Natural killer cell treated with Interleukin-12 subunit alpha and Interleukin-12 subunit beta and Interleukin-15 and Interleukin-18, amount 100 ng/mL, for 72 hours (primary cell): ENCODE measurements at places on chromosomes 1 and 21. TPM values are rescaled to one million over a fixed set of nuclear protein-coding genes. Genes with fewer than 3 reads are reported as not detected.

The PADI6 gene
- total RNA-seq: not detected

DNA sequence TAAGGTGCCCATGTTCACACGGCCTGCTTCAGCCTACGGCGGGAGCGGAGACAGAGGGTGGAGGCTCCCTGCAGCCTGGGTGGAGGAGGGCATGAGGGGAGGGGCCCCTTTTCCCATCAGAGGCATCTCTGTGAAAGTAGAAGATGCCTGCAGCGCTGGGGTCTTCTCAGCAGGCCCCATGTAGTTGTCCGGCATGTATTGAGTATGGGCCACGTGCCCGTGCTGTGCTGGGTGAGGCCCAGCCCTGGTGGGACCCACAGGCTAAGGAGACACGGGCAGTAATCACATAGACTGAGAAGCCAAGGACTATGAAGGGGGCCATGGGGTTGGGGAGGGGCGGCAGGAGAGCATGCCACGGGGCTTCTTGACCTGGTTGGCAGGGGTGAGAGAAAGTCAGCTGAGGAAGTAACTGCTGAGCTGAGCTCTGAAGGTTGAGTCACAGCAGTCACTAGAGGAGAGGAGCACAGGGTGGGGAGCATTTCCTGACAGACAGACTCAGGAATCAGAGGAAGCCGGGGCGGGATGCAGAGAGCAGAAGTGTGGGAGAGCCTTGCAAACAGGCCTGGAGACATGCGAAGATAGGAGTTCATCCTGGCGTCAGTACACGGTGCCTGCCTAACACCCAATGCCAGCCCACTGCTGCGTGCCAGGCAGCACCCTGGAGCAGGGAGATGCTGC is 21.6 kb downstream of the PSEN2 start:
- DNase-seq: no peak

DNA sequence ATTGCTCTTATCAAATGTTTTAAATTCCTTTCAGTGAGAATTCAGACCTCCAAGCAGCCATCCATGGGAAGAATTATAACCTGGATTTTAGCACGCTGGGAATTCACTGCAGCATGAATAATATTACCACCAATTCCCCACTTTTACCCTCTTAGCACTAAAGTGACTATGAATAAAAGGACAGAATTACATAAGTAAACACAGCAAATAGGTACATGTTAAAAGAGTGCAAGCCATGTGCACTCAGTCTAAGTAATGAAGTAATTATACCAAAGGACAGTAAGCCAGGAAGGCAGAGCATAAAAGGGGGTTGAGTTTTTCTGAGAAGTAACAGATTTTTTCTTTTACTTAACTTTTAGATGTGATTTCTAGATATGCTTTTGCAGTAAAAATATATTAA is 176.3 kb downstream of the DENND1B start:
- DNase-seq: no peak

The SLC16A4 gene
- not detected for total RNA-seq

DNA sequence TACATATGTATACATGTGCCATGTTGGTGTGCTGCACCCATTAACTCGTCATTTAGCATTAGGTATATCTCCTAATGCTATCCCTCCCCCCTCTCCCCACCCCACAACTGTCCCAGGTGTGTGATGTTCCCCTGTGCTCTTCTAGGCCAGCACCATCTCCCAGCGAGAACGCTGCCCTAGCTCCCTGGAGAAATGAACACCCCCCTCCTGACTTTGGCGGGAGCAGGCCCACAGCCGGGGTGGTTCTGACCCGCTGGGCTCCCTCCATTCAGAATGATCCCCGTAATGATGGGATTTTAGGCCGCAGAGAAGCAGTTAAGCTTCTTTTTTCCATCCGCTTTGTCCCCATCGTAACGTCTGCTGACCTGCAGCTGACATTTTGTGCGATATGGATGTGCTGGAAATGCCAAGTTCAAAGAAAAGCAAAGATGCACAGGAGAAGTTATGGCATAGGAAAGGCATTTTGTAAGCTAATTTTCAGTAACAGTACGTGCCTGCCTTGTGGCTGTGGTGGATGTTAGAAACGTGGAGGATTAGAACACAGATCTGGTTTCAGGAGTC is 39.3 kb downstream of the ELK4 start:
- DNase-seq: no peak

GRCh38 chr1:229086686-229087085 is 184.2 kb upstream of the RAB4A start:
- no peak for DNase-seq

The FLG gene
- not detected for total RNA-seq

DNA sequence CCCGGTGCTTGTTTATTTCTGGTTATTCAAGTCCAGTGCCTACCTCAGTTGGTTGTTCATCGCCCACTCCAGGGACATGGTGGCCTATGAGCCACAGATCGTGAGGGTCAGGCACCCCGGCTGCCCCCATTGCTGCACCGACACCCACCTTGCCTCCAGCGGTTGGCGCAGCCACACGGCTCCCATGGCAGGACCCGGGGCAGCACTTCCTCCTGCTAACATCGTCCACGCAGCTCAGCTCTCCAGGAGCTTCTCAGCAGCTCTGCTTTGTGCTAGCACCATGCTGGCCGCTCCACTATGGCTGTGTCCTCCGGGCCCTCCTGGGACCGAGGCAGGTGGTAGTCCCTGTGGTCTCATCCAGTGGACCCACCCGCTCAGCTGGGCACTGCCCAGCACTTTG is 13.9 kb upstream of the PRKCZ start:
- no peak for DNase-seq

The MYOG gene
- not detected for total RNA-seq
